Left forelimb (tissue), 1 donor: ENCODE measurements at places on chromosomes 3 and 15.

- no peak for DNase-seq
These were observed 33.2 kb downstream of the CBLB start for GRCh38 chr3:105835606-105836005.

- no peak for DNase-seq
These were observed 73.2 kb downstream of the TLE3 start for GRCh38 chr15:70024521-70024920.

- DNase-seq: no peak
These were observed 136.4 kb downstream of the ZIC4 start for GRCh38 chr3:147269907-147270306.

GRCh38 chr3:69142090-69142489 is 19.7 kb upstream of the LMOD3 start:
- DNase-seq: no peak

- DNase-seq: no peak
These were observed 4.5 kb downstream of the SLC49A4 start for GRCh38 chr3:122799322-122799721.

GRCh38 chr15:38690216-38690615 is 125.6 kb upstream of the RASGRP1 start:
- DNase-seq: no peak

GRCh38 chr15:75213212-75213767 is 11.6 kb downstream of the C15orf39 start:
- DNase-seq: no peak

DNA sequence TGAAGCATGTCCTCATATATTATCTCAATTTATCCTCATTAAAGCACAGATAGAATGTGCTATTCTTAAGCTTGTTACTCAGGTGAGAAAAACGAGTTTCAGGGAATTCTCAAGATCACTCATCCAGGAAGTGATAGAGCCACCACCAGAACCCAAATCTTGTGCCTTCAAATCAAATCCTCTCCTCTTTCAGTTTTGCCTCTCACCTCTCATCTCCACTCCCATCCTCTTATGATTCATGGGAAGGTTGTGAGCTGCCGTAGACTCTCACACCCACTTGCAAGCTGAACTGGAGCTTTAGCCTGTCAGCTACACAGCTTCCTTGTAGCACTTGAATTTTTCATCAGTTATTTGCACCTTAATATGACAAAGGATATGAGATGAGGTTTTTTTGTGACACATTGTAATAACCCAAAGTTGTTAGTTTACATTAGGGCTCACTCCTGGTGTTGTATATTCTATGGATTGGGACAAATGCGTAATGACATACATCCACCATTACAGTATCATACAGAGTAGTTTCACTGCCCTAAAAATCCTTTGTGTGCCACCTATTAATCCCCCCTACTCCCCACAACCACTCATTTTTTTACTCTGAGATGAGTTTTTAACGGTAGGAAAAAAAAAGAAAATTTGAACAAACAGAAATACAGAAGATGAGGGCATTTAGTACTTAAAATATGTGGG is 25.7 kb downstream of the GPR15 start:
- DNase-seq: no peak

GRCh38 chr3:140717921-140718320 is 40.1 kb downstream of the TRIM42 start:
- no peak for DNase-seq

GRCh38 chr15:68228971-68229385 is 550 bp downstream of the CLN6 start:
- DNase-seq: peak; percentile 66

DNA sequence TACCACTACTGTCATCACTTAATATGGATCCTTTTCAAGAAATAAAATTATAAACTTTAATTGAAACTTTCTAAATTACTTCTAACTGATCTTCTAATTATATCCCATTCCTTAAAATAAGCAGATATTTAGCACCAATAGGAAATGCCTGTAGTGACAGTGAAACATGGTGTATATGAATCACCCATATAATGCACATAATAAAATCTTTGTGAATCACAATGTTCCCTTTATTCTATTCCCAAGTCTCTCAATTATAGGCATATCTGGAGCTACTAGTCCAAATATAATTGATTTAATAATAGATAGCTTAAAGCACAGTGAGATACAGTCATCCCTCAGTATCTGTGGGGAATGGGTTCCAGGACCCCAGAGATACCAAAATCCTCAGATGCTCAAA is 490.3 kb downstream of the NLGN1 start:
- no peak for DNase-seq
